HepG2 (cell line): ENCODE measurements at places on chromosomes 3 and 15. TPM values are rescaled to one million over a fixed set of nuclear protein-coding genes. Genes with fewer than 3 reads are reported as not detected.

GUCA1C gene
- not detected in 2 replicates for total RNA-seq

DNA sequence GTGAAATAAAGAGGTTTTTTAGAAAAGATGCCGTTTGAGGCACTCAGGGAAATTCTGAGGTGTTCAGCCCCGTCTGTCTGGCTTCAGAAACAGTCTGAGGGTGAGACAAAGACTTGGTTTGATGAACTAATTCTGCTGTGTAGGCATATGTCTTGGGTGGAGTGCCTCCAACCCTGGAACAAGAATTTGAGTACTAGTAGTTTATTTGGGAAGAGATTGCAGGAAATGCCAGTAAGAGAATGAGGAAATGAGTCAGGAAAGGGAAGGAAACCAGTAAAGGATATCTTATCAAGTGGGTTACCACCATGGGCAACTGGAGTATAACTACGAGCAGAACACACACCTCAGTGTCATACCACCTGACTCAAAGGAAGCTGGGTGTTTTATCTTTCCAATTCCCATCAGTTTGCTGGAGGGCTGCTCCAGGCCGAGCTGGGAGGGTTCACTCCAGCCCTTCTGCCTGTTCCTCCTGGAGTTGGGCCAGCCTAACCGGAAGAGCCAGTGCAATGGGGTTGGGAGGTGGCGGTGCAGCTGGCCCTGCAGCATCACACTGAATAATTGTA is 75.3 kb downstream of the TGFBR2 start:
- no peak for DNase-seq

GRCh38 chr15:31503256-31503655 is 176.6 kb downstream of the KLF13 start:
- no peak for DNase-seq

DNA sequence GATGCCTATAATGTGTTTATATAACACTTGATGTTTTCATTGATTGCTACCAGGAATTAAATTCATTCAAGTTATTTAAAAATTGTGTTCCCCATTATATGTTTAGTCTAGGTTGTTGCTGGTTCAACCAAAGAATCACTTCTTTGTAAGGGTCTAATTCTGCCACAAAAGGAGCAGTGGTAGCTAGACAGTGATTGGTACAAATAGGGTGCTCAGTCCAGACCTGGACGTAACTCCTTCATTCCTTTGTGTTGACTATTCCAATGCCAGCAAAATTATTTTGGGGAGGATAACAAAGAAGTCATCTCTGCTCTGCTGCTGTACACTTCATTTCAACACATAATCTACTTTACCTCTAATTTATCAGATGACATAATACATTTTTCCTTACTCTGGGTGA is 1.2 kb downstream of the CHMP2B start:
- peak; percentile 2 for DNase-seq

GRCh38 chr3:36540888-36541518 is 160.7 kb downstream of the STAC start:
- peak; percentile 4 for DNase-seq

LEKR1 gene
- total RNA-seq, result 0.91 and 1.5 TPM in 2 replicates

- DNase-seq, result no peak
Measured at GRCh38 chr15:39770748-39771689, 11.6 kb downstream of the FSIP1 start.

BMF gene
- 5.4 and 8.7 TPM in 2 replicates for total RNA-seq

DNA sequence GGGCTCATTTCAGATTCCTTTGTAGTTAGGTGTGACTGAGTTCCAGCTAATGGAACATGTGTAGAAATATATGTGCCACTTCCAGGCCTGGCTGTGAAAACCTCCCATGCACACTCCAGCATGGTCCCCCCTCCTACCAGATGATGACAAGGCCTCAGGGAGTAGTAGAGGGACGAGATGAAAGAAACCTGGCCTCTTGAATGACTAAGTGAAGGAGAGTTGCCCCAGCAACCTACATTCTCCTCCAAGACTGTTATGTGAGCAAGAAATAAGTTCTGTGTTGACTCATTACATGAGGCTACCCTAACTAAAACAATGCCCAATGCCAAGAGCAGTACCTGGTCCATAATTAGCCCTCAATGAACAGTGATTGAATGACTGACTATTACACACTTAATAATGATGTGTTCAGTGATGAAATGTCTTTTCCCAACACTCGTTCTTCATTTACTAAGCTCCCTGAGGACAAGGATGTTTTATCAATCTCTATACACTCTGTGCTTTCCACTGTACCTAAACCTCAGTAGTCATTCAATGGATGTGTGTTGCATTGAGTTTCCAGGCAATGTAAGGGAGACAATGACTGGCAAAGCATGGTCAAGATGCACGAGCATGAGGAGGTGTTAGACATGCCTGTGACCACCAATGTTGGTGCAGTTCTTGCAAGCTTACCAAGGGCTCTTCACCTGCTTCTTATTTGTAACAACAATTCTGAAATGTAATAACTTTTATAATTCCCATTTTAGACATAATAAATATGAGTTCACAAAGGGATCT is 62.0 kb upstream of the BCL6 start:
- DNase-seq, result no peak

CHAC1 gene
- total RNA-seq, result not detected in 2 replicates

DNA sequence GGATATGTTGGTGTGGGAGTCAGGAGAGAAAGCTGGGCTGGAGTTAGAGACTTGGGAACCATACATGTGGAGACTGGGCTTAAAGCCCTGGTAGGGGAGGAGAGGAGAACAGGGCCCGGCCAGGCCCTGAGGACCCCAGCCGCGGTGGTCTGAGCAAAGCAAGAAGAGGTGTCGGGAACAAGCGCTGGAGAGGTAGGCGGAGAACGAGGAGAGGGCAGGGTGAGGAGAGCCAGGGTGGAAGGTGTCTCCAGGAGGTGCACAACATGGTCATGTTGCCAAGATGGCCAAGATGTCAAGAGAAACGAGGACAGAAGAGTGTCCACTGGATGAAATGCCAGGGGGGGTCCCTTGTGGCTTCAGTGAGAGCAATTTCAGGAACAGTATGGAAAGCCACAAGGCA is 5.5 kb downstream of the CHAC1 start:
- no peak for DNase-seq

DNA sequence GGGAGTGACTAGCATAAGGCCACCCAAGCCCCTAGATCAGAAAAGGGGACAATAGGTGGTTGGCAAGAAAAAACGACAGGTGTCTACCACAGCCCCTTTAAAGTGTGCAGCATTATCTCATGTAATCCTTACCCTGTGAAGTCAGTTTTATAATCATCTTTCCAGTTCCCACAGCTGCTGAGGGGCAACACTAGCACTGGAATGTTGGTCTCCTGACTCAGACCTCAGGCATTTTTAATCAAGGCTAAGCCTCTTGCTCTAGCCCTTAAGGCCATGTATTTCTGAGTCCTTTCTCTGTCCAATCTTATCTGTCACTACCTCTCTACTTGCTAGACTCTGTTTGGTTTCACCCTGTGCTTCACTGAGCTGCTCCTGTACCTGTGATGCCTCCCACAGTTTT is 171.7 kb downstream of the TLE3 start:
- no peak for DNase-seq

- peak; percentile 2 for DNase-seq
Measured at GRCh38 chr15:83747050-83747717, 93.3 kb downstream of the ADAMTSL3 start.

- DNase-seq, result no peak
Measured at GRCh38 chr15:80473286-80474223, 69.4 kb downstream of the ARNT2 start.

GRCh38 chr15:83654379-83655236 is 685 bp downstream of the ADAMTSL3 start:
- no peak for DNase-seq

DNA sequence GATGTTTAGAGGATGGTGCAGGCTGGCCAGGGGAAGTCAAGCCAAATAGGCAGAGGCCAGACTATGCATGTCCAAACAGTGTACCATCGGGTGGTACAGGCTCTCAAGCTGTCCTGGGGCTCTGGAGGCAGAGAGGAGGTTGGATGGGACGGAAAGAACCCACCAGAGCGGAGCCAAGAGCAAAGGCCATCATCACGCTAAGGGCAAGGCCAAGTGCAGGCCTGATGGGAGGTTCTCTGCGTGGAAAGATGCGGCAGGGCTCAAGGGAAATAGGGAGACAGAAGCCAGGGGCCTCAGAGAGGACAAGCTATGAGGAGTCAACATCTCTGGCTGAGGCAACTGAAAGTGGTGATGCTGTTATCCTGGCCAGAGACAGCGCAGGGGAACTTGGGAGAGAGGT is 102.7 kb downstream of the ASB7 start:
- no peak for DNase-seq

- no peak for DNase-seq
Measured at GRCh38 chr15:73784291-73784690, 31.1 kb upstream of the INSYN1 start.

DNA sequence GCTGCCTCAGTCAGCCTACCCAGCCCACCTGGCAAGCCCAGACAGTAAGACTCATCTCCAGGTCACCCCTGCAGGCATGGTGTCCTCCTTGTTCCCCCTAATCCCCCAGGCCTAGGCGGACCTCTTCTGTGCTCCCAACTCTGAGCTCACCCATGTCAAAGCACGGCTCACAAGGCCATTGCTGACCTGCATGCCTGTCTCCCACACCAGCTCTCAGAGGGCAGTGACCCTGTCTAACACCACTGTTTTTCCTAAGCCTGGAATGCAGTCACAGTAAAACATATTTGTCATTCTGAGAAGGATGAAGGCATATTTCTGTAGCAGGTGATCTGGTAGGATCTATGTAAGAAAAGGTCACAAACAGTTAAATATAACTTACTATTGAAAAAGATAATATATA is 110.3 kb upstream of the HACD2 start:
- DNase-seq, result peak; percentile 60

DNA sequence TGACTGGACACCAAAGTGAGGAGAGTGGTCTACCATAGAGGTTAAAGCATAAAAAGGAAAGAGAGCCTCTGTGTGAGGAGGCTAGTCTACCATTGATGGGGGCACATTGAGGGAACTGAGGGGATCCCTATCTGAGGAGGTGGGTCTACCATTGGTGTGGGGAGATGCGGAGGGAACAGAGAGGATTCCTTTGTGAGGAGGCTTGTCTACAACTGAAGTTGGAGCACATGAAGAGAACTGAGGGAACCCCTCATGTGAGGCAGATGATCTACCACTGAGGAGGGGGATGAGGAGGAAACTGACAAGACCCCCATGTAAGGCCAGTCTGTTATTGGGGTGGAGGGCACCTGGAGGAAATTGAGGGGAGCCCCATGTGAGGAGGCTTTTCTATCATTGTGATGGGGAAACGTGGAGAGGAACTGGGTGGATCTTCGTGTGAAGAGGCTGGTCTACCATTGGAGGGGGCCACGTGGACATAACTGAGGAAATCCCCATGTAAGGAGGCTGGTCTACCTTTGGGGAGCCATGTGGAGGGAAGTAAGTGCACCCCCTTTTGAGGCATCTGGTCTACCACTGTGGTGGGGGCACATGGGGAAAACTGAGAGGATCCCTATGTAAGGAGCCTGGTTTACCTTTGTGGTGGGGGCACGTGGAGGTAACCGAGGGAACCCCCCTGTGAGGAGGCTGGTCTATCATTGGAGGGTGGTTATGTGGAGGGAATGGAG is 160.1 kb downstream of the FBLN2 start:
- no peak for DNase-seq

DNA sequence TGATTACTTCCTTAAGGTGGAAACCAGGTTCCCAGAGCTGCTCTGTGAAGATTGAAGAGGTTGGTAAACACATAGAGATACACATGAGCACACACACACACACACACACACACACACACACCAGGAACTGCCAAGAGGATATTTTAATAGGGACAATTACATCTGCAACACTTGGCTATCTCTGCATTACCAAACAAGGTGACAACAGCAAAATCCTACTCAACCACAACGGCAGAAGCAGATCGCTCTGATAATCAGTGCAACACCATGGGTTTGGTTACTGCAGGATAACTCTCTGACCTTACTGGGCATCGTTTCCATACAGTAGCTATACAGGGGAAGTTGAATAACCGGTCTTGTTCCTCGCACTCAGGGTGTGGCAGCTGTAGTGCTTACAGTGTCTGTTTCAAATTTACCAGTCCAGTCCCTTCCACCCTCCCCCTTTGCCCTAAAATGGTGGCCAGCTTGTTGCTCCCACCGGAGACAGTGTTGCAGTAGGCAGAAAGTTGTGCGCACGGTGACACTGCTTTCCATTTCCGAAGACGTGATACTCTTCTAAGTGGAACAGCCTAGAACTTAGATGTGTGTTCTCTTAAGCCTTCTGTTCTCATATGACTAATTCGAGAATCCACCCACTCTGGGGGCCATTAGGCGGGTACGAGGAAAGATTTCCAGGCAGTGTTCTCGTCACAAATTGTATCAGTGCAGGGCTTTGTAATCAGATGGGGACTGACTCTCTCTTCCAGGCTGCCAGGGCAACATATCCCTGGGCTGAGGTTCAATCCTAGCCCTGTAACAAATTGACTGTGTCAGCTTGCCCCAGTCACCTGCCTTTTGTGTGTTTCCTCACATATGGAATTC is 176.2 kb downstream of the P3H2 start:
- DNase-seq, result no peak

GRCh38 chr3:126573492-126574117 is 14.9 kb upstream of the C3orf22 start:
- DNase-seq, result no peak

DNA sequence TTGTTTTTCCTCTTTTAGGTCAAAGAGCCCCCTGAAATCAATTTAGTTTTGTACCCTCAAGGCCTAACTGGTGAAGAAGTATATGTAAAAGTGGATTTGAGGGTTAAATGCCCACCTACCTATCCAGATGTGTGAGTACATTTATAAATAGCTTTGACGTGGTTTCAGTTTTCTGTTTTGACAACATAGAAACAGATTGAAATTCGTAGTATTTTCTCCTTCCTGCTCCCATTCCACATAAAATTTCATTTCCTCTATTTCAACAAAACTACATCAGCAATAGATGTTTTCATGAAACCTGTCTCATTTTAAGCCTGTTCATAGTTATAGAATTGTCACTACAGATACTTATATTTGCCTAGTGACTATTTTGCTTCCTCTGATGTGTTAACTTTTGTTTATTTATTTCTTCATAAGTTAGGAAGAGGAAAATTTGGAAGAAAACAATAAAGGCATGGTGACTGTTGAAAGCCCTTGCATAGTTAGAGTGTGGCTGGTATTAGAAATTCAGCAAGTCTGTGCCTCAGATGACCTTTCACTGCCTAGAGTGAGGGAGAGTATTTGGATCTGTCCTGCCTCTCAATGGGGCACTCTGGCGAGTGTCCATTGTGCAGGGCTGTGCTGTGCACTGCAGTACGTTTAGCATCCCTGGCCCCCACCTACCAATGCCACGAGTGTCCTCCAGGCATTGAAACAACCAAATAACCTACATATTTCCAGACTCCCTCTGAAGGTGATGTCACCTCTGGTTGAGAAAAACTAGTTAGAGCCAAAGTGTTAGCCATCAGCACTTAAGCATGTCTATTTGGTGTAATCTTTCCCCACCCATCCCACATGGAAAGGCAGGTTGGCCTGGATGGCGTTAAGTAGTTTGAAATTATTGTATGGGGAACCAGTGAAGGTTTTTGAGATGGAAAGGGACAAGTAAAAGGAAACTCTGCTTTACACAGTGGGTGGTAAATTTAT is 5.9 kb downstream of the EIF2AK4 start:
- no peak for DNase-seq

- no peak for DNase-seq
Measured at GRCh38 chr3:192057261-192057660, 596.3 kb downstream of the PYDC2 start.

CXCR6 gene
- total RNA-seq, result not detected in 2 replicates
